ENCODE measurements at places on chromosomes 5 and 9.

GRCh38 chr5:154647761-154648145 lies 107.4 kb upstream of the LARP1 start:
- no peak for DNase-seq

- no peak for DNase-seq
These were observed 1.0 kb downstream of the CSNK1A1 start for GRCh38 chr5:149550268-149550583.

DNA sequence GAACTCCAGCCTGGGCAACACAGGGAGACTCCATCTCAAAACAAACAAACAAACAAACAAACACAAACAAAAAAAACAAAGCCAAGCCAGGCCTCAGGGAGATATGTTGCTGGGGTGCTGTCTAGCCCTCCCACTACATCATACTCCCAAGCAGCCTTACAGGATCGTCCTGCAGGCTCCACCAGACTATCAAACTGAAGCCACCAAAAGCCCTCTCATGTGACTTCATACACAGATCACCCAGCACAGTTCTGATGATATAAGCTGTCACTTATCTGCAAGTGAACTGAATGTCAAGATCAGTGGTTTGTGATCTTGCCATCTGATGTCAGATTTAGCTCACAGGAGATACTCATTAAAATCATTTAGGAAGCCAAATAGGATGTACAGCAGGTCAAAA lies 43.3 kb downstream of the WDR41 start:
- no peak for DNase-seq

- no peak for DNase-seq
These were observed 4.1 kb downstream of the LHX2 start for GRCh38 chr9:124015661-124016131.

DNA sequence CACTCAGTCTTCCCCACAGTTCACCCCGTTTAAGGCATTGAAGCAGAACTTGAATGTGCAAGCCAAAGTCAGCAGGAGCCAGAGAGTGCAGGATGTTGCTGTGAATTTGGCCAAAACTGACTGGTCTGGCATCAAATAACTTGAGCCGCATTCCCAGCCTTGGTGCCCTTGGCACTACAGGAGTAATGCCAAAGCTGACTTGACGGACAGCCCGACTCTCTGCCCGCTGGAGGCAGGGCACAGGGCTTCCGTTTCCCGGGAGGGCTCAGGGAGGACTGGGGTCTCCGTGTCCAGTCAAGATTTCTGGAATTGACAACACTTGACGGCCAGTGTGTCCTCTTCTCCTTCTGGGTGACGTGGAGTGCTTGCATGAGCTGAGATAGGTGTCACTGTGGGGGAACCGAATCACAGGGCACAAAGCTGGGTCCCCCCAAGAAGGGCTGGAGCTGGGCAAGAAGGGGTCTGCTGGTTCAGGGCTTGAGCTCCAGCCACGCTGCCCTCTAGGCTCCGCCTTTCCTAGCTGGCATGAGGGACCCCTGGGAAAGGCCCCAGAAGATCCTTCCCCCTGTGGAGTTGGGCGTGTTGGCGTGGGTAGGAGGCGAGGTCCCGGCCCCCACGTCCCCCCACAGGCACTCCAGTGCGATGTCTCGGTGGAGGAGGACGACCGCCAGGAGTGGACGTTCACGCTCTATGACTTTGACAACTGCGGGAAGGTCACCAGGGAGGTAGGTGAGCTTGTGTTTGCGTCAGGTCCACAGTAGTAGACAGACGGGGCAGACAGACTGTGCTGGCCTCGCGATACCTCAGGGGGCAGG lies 25.2 kb downstream of the NKD2 start:
- no peak for DNase-seq

- no peak for DNase-seq
These were observed 69.6 kb downstream of the GABBR2 start for GRCh38 chr9:98639133-98639532.

DNA sequence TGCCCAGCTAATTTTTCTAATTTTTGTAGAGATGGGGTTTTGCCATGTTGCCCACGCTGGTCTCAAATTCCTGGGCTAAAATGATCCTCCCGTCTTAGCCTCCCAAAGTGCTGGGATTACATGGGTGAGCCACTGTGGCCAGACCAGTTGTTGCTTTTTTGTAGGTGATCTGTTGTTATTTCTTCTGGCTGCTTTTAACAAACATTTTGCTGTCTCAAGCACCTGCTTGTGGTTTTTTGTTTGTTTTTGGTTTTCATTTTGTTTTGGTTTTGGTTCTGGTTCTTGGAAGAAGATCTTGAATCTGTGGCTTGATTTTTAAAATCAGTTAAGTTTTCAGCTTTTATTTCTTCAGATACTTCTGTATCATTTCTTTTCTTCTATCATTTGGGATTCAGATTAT lies 21.1 kb downstream of the ERCC6L2 start:
- no peak for DNase-seq

DNA sequence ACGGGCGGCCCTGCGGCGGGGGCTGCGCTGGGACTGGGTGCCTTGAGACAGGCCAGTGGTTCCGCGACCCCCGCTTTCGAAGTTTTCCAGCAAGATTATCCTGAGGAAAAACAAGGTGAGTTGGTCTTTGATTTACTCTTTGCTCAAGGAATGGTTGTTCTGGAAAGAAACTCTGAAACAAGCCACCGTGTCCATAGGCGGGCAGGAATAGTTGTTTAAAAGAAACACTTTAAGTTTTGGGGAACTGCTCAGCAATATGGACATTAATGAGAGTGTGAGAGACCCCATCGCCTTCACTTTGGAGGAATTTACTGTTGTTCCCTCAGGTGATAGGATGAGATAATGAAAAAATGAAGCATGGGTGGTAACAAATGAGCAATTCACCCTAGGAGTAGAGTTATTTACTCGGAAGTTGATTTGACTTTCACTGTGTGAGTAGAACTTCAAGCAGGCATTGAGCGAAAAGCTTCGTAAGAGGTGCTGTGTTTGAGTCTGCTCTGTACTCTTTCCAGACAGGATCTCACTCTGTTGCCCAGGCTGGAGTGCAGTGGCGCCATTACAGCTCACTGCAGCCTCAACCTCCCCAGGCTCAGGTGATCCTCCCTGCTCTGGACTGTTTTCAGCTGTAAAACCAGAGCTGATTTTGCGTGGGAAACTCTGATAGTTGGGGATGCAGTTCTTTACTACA lies 1.1 kb downstream of the DMRTA1 start:
- DNase-seq, result no peak

- DNase-seq, result no peak
These were observed 468.1 kb upstream of the ACTBL2 start for GRCh38 chr5:57950616-57951228.

DNA sequence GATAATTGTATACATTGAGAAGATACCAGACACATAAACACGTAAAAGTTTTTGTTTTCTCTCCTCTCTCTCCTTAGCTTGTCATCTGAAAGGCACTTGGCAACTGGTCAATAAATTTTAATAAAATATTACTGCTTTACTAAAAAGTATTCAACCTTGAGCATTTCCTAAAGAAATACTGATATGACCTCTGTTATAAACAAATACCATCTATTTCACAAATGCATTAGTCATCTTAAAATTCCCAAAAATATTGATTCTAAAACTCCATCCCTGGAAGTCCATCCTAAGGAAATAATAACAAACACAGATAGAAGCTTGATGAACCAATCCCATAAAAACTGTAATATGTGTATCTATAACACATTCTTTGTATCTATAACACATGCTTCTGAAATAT lies 483.2 kb downstream of the TLR4 start:
- no peak for DNase-seq

DNA sequence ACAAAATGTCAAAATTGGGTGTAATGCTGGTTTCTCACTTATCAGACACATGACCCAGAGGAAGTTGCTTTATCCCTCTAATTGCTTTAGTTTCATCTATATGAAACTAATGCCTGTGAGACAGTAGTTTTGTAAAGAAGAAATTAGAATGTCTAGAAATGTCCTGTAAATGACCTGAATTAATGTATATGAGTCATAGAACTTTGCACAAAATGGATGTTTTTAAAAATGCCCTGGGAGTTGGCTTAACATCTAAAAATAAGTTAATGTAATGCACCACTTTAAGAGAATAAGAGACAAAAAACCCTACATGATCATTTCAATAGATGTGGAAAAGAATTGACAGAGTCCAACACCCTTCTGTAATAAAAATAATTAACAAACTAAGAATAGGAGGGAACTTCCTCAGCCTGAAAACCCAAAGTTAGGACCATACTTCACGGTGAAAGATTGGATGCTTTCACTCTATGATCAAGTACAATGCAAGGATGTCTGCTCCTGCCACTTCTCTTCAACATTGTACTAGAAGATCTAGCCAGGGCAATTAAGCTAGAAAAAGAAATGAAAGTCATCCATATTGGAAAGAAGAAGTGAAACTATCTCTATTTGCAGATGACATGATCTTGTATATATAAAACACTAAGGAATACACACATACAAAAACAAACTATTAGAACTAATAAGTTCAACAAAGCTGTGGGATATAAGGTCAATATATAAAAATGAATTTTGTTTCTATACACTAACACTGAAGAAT lies 117.9 kb downstream of the MELK start:
- no peak for DNase-seq

DNA sequence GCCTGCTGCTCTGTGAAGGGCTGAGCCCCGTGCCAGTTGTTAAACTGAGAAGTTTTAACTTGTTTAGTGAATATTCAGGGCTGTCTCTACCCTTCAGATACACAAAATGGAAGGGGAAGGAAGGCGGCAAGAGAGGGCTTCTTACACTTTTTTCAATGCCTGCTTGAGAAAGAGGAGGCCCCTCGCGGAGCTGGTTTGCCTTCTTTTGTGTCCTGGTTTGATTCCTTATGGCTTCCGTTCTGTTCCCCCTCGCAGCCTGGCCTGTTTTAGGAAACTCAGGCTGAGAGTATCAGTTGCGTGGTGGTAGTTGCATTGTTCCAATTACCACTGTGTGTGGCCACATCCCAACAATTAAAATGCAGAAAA lies 1.0 kb downstream of the FAM53C start:
- no peak for DNase-seq

DNA sequence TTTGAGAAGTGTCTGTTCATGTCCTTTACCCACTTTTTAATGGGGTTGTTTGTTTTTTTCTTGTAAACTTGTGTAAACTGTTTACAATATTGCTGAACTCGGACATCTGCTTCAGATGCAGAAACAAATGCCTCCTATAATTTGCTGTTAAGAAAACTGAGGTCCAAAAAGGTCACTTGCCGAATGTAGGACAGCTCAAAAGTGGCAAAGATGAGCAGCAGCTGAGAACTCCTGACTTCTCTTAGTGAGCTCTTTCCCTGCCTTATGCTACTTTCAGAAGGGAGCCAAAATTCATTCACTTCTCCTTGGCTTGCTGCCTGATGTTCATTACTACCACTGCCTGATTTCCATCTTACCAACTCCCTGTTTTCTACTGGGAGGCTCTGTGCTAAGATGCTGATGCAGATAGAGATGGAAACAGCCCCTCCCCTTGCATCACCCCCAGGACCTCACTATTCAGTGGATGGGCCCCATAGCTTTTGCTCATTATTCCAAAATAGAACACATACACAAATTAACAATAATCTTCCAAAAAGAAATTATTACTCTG lies 60.1 kb downstream of the SEMA6A start:
- DNase-seq, result no peak

DNA sequence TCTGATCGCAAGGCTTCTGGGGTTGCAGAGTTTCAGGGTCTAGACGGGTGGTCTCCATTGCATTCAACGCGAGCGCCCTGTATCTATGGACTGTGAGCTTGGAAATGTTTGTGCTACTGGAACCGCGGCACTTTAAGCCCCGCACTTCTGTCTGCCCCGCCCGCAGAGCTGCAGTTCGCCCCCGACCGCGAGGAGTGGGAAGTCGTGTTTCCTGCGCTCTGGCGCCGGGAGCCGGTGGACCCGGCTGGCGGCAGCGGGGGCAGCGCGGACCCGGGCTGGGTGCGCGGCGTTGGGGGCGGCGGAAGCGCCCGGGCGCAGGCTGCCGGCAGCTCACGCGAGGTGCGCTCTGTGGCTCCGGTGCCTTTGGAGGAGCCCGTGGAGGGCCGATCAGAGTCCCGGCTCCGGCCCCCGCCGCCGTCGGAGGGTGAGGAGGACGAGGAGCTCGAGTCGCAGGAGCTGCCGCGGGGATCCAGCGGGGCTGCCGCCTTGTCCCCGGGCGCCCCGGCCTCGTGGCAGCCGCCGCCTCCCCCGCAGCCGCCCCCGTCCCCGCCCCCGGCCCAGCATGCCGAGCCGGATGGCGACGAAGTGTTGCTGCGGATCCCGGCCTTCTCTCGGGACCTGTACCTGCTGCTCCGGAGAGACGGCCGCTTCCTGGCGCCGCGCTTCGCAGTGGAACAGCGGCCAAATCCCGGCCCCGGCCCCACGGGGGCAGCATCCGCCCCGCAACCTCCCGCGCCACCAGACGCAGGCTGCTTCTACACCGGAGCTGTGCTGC lies 1.0 kb downstream of the ADAMTS19 start:
- DNase-seq, result no peak

DNA sequence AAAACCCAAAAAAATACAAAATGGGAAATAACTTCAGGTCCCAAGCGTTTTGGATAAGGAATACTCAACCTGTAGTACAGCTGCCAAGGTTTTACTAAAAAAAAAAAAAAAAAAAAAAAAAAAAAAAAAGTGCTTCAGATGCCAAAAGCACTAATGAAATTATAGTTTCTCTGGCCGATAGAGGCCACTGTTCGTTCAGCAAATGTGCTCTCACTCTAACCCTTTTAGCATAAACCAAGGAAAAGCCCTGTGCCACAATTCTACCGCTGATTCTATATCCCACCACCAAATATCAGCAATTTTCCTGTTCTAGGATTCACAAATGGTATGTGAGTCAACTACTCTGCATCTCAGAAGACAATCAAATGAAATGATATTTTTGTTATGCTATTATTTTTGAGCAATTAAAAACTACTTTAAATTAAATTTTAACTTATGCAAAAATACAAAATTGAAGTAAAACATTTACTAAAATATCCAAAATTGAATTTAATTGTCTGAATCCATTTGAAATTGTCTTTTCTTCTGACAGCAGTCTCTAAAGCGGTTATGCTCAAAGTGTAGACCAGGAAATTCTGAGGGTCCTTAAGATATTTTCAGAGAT lies 79.8 kb downstream of the RICTOR start:
- no peak for DNase-seq

GRCh38 chr5:22079002-22079401 lies 774.1 kb downstream of the CDH12 start:
- DNase-seq, result no peak

DNA sequence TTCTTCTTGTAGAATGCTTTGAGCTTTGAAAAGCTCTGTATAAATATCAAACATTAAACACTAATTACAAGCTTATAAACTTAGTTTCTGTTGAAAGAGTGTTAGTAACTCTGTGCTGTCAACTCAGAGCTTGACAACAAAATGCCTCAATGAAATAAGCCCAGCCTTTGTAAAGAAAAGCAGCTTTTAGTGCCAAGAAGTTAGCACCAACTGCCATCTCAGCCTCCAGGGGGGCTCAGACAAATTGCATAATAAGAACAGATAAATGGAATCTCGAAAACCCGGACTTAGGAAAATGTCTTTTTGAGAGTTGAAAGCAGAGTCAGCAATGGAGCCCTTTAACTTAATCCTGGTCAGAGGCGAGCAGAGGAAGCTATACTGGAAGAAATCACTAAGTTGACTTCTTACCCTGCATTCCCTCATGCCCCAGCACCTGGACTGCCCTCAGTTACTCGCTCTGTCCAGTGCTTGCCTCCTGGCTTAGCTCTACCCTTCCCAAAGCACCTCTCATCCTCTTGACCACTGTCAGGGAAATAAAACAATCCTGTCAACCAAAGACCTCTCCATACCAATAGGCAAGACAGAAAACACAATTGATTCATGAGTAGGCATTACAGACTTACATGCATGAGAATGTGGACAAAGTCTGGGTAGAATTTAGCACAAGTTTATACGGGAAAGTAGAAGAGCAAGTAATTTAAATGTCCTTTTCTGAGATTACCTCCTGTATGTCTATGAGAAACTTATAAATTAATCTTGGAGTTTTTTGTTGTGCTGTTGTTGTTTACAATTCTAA lies 352.7 kb downstream of the ZNF608 start:
- DNase-seq, result no peak

Measured in stimulated activated CD8-positive, alpha-beta memory T cell treated with anti-CD3 and anti-CD28 coated beads, Interleukin-7, amount 100 ng/mL, for 1 hour (primary cell).